Vagina (tissue), 2 donors: ENCODE measurements at places on chromosomes 16 and 17.

DNA sequence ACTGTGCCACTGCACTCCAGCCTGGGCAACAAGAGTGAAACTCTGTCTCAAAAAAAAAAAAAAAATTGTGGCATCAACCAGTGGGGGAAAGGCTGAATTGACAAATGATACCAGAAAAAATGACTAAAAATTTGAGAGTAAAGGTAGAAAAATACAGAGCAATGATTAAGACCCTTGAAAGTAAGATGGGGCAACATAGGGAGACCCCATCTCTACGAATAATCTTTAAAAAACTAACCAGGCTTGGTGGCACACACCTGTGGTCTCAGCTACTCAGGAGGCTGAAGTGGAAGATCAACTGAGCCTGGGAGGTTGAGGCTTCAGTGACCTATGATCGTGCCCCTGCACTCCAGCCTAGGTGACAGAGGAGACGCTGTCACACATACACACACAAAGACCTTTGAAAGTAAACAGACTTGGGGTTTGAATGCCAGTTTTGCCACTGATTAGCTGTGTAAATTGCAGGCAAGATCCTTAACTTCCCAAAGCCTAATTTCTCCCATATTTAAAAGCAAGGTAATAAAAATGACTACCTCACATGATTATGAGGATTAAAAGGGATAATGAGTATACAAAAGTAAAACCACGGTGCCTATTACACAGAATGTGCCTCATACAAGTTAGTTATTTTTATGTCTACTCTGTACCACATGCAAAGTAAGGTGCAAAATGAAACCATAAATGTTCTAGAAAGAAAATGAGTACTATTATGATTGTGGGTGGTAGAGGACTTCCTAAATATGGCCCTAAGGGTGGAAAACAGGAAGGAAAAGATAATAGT, 21.7 kb upstream of the PAFAH1B1 start:
- no peak for DNase-seq

- peak; percentile 79 for DNase-seq
Measured at GRCh38 chr16:27972500-27972899, 91.0 kb downstream of the GSG1L start.

GRCh38 chr17:78022425-78022824, 63.9 kb downstream of the TNRC6C start:
- no peak for DNase-seq

- no peak for DNase-seq
Measured at GRCh38 chr17:49587366-49588073, 11.8 kb downstream of the NXPH3 start.

DNA sequence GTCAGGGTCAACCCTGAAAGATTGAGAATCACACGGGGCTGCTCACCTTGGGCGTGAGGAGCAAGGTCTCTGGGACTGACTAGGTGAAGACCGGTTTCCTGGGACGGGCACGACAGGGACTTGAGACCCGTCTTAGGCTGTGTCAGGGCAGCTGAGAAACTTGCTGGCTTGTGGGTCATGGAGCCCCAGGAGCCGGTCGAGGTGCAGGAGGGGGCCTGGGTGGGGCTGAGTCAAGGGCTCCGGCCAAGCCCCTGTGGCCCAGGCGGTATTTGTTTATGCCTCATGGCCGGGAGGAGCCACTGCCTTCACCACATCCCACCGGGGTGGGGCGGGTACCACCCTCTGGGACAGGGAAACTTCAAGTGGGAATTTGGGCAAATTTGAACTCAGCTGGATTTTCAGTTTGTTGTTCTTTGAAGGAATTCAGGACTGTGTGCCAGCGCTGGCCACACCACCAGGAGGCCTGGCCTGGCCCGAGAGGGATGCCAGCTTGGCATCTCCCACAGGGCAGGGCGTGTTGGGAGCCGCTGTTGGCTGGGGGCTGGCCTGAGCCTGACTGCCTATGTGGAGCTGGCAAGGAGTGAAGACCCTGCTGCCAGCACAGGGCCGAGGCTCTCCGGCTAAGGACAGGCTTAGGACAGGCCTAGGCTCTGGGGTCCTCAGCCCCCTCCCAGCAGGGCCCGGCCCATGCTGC, 116.1 kb downstream of the METRNL start:
- no peak for DNase-seq
